EL (cell line): ENCODE measurements at places on chromosomes 6 and 20.

DNA sequence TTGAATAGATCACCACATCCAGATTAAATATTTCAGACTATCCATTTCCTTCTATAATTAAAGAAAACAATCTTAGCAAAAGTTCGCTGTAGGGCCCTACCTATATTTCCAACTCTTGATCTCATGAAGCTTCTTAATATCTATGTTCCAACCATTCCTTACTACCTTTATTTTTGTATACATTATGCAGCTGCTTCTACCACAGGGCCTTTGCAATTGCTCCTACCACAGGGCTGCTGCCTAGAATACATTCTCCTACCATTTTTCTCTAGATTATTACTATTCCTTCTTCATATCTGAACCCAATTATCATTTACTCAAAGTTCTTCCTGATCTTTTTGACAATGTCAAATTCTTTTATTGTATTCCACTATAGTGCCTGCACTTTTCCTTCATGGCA, 516.6 kb downstream of the RFPL4B start:
- no peak for DNase-seq

DNA sequence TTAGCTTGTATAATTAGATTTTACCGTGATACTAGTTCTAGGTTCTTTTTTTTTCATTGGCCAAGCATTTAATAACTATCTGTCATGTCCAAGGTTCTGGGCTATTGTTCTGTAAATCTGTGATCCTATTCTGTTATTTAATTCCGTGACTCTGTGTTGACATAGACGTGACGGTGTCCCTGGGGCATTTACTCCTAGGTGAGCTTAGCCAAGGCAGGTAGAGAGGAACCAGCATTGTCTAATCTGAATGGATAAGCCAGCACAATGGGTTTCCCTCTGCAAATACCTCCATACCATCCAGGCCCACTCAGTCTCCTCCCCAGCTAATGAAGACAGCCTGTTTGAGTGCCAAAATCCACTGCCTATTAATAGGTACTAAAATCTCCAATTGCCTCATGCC, 8.9 kb upstream of the CDSN start:
- no peak for DNase-seq

- DNase-seq = no peak
Observed at GRCh38 chr20:49392745-49393144, 89.7 kb downstream of the KCNB1 start.

DNA sequence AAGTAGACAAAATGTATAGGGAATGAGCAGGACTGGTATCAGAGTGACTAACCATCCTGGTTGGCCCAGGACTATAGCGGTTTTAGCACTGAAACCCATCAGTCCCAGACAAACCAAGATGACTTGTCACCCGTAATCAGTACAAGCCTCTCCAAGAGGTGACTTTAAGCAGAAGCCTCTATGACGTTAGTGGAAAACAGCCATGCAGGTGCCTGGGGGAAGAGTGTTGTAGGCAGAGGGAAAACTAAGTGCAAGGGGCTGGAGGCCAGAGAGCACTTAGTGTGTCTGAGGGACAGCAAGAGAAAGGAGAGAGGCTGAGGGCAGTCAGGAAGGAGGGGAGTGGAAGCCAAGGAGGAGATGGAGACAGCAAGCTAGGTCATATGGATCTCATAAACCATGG, 2.1 kb downstream of the SGK2 start:
- DNase-seq = no peak
